ENCODE measurements at places on chromosomes 16 and 17.

- DNase-seq: no peak
These were observed 43.0 kb downstream of the IL4R start for GRCh38 chr16:27356794-27357193.

DNA sequence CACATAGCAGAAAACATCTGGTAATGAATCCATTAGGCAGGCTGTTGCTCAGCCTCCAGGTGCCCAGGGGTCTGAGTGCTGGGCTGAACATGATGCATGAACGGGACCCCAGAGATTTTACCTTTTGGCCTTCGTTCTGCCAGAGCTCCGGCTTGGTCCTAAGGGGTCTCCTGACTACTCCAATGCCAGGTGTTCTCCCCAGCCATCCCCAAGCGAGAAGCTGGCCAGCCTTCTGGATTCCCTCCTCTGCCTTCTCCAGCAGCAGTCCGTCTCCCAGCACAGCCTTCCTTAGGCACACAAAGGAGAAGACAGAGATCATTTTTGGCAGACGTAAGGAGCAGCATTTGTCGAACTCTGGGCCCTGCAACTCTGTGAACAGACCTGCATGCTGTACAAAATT is 109.4 kb downstream of the RBFOX1 start:
- no peak for DNase-seq

GRCh38 chr16:4373356-4373908 is 1.8 kb downstream of the VASN start:
- no peak for DNase-seq

- no peak for DNase-seq
These were observed 21.1 kb upstream of the JPT2 start for GRCh38 chr16:1656808-1657617.

- no peak for DNase-seq
These were observed 41.5 kb downstream of the TK2 start for GRCh38 chr16:66508248-66508913.

DNA sequence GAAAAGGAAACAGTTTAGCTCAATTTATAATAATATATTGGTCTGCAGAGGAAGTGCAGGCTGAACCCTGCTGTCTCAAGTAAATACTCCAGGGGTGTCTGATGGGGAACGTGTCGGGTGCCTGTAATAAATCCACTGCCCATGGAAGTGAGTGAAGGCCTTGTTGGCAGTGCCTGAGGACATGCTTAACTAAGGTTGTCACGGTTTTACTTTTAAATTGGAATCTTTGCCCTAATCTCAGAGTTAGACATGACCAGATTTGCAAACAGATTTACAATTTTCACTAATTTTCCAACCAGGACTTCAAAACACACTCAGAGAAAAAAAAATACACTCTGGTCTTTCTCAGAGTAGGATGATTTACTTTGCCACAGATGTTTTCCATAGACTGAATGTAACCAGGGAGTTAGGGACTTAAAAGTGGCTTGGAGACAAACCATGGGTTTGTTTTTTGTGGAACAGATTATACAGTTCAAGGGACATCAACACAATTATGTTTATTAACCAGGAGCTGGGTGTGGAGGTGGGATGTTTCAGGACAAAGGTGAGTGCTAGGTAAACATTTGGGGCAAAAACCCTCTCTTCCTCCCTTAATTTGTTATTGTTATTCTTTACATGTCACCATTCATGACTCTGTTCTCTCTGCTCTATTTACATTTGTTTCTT is 144.5 kb downstream of the FTO start:
- DNase-seq: no peak

- DNase-seq: no peak
These were observed 151.5 kb upstream of the TOM1L1 start for GRCh38 chr17:54749157-54749556.

GRCh38 chr17:8849311-8850041 is 18.0 kb downstream of the PIK3R6 start:
- DNase-seq: no peak

GRCh38 chr16:72189865-72190371 is 18.0 kb upstream of the PMFBP1 start:
- DNase-seq: no peak

GRCh38 chr17:61534414-61534813 is 56.6 kb downstream of the NACA2 start:
- no peak for DNase-seq

DNA sequence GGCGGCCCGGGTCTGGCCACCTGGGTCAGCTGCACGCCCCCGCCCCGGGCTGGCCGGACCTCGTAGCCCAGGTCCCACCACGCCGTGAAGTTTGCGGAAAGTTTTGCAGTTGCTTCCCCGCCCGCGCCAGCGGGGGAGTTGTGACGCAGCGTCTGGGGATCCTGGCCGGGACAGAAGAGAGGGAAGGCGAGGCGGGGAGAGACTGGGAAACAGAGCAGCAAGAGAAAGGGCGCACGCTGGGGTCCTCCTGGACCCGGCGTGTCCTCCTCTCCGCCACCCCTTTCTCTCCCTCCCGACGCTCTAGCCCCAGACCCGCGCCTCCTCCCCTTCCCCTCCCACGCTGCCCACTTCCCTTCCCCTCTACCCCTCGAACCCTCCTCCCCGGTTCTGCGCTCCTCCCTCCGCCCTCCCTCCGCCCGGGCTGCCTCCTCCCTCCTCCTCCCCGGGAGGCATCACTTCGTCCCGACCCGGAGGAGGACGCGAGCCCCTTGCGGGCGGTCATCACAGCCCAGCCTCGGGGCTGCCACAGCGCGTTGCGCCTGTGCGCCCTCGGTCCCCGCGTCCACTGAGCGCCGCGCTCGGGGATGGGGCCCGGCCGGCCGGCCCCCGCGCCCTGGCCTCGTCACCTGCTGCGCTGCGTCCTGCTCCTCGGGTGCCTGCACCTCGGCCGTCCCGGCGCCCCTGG is at the start of gene MRC2:
Gene MRC2, plus strand, starts transcription at position 452 of the 685 bp plus-strand sequence. Its CDS starts 133 bp downstream, at position 585.
- peak; percentile 38 for DNase-seq

DNA sequence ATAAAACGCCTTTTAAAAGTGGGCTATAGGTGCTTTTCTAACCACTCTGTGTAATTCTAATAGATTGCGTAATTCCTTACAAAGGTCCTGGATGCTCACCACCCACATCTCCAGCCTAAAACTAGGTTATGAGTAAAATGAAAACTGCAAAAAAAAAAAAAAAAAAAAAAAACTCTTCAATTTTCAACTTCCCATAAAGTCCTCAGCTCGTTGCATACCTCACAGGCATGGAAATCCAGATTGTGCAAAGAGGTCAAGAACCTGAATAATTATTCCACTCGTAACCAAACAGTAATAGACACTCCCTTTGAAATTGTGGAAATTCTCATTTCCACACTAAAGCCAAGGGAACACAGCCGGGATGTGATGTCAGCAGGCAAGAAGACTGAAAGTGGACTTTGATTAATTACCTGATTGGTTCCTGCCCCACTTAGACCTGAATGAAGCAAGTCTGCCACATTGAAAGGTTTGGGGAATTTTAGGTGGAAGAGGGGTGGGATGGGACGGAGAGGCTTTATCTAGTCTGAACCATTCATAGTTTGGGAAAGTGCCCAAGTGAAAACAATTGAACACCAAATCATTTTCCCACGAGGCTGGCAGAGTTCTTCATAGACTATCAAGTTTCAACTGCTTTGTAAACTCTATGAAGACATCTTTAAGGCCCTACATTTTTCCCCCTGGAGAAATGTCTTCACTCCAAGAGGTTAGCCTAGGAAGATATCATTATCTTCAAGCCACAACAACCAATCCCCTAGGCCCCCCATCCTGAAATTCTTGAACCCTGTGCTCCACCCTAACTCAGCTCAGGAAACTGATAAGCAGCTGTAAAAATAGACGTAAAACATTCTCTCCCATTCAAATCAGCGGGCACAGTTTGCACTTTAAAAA is 49.1 kb upstream of the TANC2 start:
- no peak for DNase-seq

- no peak for DNase-seq
These were observed 61.2 kb upstream of the CCL1 start for GRCh38 chr17:34423978-34424813.

DNA sequence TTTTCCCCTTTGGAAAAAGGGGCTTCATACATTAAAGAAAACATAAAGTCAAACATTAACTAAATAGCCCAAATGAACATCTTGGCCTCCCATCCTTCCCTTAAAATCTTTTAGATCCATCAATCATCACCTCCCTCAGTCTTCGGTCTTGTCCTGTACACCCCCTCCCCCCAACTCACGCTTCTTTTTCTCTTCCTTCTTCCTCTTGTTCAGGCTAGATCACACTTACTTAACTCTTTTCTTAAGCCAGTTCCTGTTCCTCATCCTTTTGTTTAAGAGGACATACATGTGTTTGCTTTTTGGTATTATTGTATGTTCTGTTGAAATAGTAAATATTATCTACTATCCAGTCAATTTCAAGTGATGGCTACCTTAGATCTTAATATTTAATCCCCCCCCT is 5.5 kb downstream of the MFSD6L start:
- no peak for DNase-seq

- no peak for DNase-seq
These were observed at the start of gene FBXL19 for GRCh38 chr16:30923554-30924075. Gene FBXL19 (plus strand): TSS chr16:30923572. CDS start chr16:30925755, 2,183 bp downstream.

DNA sequence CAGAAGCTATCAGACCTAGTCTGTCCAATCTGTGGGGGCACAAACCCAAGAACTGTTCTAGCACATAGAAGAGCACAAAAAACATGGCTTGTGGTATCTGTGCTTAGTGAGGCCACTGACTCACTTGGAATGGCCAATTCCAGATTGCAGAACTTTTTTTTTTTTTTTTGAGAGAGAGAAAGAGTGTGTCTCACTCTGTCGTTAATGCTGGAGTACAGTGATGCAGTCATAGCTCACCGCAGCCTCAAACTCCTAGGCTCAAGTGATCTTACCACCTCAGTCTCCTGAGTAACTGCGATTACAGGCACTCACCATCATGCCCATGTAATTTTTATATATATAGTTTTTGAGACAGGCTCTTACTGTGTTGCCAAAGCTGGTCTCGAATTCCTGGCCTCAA is 77.2 kb upstream of the CLEC3A start:
- no peak for DNase-seq

DNA sequence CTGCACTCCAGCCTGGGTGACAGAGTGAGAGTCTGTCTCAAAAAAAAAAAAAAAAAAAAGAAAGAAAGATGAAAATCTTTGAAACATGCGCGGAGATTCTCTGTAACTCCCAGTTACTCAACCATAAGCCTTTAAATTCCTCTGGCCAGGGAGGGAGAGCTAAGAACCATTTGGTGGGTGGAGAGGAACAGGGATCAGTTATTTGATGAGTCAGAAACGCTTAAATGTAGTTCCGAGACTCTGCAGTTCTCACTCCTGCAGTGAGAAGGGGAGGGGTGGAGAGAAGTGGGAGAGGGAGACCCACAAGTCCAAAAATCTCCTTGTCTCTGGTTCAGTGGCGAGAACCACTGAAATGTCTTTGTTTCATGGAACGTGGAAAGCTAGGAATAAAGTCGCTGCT is 266.7 kb downstream of the SOX9 start:
- DNase-seq: no peak

GRCh38 chr16:67562918-67563707 is 787 bp downstream of the CTCF start:
- peak; percentile 51 for DNase-seq

GRCh38 chr16:17917316-17918019 is 419.1 kb downstream of the NPIPA8 start:
- DNase-seq: no peak

DNA sequence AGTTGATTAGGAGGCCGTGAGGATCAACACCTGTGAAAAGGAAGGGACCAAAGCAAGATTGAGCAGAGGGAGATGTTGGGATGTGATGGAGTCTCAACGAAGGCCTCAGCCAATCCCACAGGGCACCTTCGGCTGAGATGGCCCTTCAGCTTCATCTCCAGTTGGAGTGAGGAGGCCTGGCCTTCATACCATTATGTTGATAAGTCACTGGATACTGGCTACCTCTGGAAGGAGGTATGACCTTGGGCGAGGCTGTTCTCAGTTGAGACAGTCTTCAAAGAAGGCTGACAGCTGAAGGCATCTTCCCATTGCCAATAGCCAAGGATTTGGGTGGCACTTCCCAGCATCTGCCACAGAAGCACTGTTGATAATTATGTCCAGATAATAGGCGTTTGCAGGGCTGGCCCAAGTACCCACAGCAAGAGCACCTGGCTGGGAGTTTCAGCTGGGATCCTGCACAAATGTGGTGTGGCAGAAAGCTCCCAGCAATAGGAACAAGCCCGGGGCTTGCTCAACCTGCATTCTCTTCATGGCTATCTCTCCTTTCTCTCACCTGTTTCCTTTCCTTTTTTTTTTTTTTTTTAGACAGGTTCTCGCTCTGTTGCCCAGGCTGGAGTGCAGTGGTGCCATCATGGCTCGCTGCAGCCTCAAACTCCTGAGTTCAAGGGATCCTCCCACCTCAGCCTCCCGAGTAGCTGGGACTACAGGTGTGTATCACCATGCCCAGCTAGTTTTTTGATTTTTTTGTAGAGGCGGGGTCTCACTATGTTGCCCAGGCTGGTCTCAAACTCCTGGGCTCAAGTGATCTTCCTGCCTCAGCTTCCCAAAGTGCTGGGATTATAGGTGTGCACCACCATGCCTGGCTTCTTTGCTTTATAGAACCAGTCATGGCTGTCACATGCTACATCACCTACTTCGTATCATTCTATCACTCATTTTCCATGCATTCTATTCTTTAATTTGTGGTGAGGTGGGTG is 18.2 kb upstream of the MAP3K14 start:
- no peak for DNase-seq

DNA sequence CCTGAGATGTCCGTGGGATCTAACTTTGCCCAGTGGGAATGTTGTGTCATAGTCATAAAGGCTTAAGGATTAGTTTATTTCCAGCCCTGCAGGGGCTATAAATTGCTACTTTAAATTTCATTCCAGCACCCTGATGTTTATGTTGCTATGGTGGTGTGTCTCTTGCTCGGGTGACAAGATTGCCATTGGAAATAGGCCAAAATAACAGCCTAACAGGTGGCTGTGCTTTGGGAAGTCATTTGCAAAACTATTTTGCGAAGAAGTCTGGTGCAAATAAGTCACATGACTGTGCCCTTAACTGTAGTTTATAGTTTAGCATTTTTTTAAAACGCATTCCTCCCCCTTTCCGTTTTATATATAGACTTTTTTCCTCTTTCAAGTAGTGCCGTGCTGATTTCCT is 23.1 kb downstream of the PITPNC1 start:
- no peak for DNase-seq

GRCh38 chr17:38881600-38882191 is 11.8 kb downstream of the LASP1 start:
- no peak for DNase-seq

DNA sequence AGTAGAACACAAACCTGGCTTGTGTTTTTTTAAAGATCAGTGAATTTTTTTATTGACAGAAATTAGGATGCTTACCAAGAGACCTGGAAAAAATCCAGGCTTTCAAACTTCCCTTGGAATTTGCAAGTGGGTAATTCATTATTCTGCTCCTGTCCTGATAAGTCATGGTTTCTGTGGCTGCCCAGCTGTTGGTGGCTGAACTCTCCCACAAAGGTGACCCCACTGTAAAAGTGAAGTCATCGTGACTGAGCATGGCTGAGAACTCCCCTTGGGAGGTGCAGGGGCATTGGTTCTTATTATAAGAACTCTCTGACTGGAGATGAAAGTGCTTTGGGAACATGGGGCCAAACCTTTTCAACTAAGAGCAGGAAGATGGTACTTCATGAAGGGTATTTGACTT is 46.6 kb upstream of the TANC2 start:
- no peak for DNase-seq

GRCh38 chr16:67013823-67014633 is 14.9 kb upstream of the CBFB start:
- DNase-seq: peak; percentile 68
